T-cell (primary cell): ENCODE measurements at places on chromosomes 3 and 15. TPM values are rescaled to one million over a fixed set of nuclear protein-coding genes. Genes with fewer than 3 reads are reported as not detected.

DNA sequence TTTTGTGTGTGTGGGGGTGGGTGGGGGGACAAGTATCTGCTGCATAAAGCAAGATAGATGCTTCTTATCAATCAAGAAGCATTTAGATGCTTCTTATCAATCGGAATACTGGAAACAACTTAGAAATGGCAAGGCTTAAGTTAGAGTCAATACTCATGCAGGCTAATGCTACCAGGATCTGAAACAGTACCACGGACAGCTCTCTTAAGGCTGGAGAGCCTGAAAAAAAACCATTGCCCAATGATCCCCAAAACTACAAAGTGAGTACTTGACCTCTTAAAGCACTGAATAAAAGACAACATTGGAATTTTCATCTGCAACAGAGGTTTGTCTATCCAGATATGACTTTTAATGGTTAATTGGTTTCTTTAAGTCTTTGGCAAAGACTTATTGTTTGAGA lies 262.3 kb downstream of the GAP43 start:
- no peak overlapping the region for H3K4me3 ChIP-seq
- DNase-seq = no peak
- no peaks in the 10 kb centered on the region for H3K36me3 ChIP-seq
- no peak overlapping the region for H3K27ac ChIP-seq
- no peaks in the 10 kb centered on the region for H3K27me3 ChIP-seq

DNA sequence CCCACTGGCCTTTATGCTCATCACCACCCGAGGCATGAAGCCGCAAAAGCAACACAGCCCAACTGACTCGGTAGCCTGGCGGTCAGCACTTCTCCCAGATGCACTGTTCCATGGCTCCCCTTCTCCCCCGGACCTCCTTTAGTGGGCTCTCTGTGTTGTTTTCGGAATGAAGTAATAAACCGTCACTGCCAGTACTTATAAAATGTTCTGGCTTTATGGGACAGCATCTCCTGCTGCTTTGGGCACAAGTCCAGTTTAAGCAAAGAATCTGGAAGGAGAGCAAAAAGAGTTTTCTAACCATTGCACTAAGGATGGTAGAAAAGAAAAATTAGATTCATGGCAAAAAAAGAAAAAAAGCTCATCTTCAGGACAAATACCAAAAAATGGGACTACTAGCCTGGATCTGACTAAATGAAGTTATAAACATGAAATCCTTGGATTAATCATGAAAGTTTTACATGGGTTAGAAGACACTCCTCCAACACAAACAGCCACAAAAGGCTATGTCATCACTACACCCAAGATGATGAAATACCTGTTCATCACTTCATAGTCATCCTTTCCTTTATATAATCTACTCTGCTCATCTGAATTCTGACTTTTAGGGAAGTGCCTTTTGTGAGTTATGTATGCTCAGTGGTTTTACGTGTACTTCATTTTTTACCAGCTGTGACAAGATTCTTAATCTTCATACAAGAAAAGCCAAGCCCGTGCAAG lies 89.5 kb upstream of the UBE2E2 start:
- DNase-seq = no peak
- H3K4me1 ChIP-seq = no peaks in the 10 kb centered on the region
- H3K27me3 ChIP-seq = no peaks in the 10 kb centered on the region
- H3K27ac ChIP-seq = no peak overlapping the region

GRCh38 chr3:134388788-134389485 lies 14.7 kb upstream of the AMOTL2 start:
- peaks cover 33% of the 10 kb centered on the region for H3K27me3 ChIP-seq
- no peaks in the 10 kb centered on the region for H3K36me3 ChIP-seq
- no peak overlapping the region for H3K4me3 ChIP-seq
- H3K27ac ChIP-seq = no peak overlapping the region
- H3K4me1 ChIP-seq = no peaks in the 10 kb centered on the region
- DNase-seq = no peak

DNA sequence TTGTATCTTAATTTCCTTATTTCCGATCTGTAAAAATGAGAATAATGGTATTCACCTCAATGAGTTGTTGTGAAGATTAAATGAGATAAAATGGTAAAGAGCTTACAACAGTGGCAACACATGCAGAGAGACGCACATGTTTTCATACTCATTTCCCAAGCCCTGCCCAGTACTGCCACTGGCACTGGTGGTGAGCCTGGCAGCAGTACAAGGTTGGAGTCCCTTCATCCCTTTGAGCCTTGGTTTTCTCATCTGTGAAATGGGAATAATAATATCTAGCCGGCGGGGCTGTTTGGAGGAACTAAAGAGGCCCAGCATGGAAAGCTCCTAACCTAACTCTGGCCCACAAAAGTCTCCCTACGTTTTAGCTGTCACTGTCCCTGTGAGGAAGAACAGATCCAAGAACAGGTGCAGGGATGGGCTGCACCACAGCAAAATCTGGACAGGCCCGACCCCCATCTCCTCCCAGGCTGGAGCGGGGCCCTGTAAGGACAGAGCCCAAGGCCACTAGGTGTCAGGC lies 866 bp upstream of the CD276 start:
- H3K36me3 ChIP-seq = no peaks in the 10 kb centered on the region
- H3K4me1 ChIP-seq = peaks cover 15% of the 10 kb centered on the region
- no peak for DNase-seq
- H3K4me3 ChIP-seq = no peak overlapping the region

DNA sequence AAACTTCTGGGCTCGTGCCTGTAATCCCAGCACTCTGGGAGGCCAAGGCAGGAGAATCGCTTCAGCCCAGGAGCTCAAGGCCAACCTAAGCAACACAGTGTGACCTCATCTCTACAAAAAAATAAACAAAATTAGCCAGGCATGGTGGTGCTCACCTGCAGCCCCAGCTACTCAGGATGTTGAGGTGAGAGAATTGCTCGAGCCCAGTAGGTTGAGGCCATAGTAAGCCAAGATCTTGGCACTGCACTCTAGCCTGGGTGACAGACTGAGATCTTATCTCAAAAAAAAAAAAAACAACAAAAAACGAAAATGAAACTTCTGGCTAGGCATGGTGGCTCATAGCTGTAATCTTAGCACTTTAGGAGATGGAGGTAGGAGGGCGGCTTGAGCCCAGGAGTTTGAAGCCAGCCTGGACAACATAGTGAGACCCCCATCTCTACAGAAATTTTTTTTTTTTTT lies 53.7 kb downstream of the PIK3CB start:
- peak overlapping the region; percentile 84 for H3K27ac ChIP-seq
- peaks cover 9% of the 10 kb centered on the region for H3K36me3 ChIP-seq
- peak; percentile 72 for DNase-seq
- no peaks in the 10 kb centered on the region for H3K4me1 ChIP-seq

GRCh38 chr3:81419228-81419627 lies 342.2 kb downstream of the GBE1 start:
- no peak for DNase-seq
- H3K4me1 ChIP-seq = no peaks in the 10 kb centered on the region
- no peak overlapping the region for H3K4me3 ChIP-seq
- no peaks in the 10 kb centered on the region for H3K27me3 ChIP-seq
- no peak overlapping the region for H3K27ac ChIP-seq

GRCh38 chr3:45123581-45124269 lies 22.5 kb downstream of the CDCP1 start:
- H3K27me3 ChIP-seq = no peaks in the 10 kb centered on the region
- no peaks in the 10 kb centered on the region for H3K36me3 ChIP-seq
- H3K27ac ChIP-seq = no peak overlapping the region
- DNase-seq = no peak
- H3K4me1 ChIP-seq = peaks cover 2% of the 10 kb centered on the region

DNA sequence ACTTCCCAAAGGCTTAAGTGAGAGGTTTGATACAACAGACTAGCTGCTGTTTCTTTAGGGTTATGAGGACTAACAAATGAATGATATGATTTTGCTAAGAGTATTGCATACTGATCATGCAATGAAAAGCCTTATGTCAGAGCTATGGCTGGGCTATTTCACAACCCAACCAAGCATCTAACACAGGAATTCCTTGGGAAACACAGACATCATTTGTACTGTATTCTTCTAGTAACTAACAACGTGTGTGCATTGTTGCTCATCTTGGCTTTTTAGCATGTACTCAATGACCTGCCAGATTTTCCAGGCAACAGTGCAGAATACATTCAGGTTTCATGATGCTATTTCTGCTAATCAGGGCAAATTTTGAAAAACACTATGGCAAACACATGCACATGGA lies 19.3 kb downstream of the PDZRN3 start:
- no peak for DNase-seq
- no peak overlapping the region for H3K4me3 ChIP-seq
- H3K27ac ChIP-seq = no peak overlapping the region
- H3K27me3 ChIP-seq = no peaks in the 10 kb centered on the region

Gene TTC21A
- 4.3 TPM for total RNA-seq

Gene PLSCR4
- not detected for total RNA-seq

Gene CCRL2
- 2.5 TPM for total RNA-seq

Gene FAM107A
- total RNA-seq = not detected

Gene RBP2
- total RNA-seq = not detected
